ENCODE measurements at places on chromosomes 1 and 21.

DNA sequence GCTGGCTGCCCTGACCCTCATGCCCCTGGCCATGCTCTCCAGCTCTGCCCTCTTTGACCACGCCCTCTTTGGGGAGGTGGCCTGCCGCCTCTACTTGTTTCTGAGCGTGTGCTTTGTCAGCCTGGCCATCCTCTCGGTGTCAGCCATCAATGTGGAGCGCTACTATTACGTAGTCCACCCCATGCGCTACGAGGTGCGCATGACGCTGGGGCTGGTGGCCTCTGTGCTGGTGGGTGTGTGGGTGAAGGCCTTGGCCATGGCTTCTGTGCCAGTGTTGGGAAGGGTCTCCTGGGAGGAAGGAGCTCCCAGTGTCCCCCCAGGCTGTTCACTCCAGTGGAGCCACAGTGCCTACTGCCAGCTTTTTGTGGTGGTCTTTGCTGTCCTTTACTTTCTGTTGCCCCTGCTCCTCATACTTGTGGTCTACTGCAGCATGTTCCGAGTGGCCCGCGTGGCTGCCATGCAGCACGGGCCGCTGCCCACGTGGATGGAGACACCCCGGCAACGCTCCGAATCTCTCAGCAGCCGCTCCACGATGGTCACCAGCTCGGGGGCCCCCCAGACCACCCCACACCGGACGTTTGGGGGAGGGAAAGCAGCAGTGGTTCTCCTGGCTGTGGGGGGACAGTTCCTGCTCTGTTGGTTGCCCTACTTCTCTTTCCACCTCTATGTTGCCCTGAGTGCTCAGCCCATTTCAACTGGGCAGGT is 3.8 kb downstream of the GPR61 start:
- DNase-seq: no peak

DNA sequence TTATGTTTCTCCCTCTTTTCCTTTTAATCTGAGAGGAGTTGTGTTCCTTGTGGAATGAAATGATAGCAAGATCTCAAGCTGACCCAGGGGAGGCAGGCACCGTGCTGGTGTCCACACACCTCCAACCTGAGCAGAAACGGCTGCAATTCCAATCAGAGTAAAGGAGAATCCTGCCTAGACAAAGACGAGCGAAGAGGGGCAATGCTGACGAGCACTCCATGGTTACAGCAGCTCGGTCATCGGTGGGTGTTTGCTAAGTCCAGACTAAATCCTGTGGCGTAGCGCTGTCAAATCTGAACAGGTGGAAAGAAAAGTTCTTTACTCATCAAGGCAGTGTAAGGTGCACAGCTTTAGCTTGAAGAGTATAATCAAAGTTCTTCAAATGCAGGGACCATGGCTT is 74.8 kb downstream of the PLD5 start:
- DNase-seq: no peak

GRCh38 chr21:35810431-35810970 is 249.8 kb downstream of the SETD4 start:
- no peak for DNase-seq

DNA sequence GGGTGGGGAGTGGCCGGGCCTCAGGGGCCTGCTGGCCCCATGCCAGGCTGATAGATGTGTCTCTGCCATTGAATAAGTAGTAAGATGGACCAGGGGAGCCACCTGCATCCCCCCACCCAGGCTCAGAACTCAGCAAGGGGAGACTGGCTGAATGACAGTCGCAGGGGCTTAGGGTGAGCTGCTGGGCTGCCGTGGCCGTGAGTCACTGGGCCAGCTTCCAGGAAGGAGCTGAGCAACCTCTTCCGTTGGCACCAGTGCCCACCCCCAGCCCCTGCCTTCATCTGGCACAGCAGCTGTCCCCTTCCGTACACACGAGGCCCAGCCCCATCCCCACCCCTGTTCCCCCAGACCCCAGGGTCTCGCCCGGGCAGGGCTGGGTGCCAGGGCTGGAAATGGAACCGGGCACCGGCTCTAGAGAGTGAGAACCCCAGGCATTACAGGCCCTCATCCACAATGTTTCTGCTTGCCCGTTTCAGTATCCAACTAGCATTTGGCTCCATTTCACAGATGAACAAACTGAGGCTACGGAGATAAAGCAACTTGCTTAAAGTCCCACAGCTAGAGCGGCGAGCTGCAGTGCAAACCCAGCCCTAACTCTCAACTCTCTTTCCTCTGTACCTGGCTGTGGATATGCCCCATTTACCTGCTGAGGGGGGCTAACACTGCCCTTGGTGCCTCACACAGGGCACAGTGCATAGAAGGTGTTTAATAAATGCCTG is 10.2 kb downstream of the WNT4 start:
- DNase-seq: no peak

DNA sequence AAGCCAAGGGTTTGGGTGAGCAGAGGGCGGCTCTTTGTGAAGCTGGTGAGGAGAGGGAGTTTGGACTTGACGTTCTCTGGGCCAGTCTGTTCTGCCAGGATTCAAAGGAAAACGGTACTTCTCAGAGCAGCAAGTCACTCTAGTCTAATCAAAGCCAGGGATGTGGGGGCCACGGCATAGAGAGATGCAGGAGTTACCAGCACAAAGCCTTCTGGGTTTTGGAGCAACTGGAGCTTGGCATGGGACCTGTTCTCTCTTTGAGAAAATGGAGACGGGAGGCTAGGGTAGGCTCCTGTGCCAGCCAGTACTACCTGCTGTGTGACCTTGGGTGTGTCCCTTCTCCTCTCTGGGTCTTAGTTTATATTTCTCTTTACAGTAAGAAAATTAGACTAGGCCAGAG is 2.1 kb downstream of the TXLNA start:
- DNase-seq: no peak

GRCh38 chr1:188782220-188782841 is 1695.3 kb downstream of the BRINP3 start:
- DNase-seq: no peak

DNA sequence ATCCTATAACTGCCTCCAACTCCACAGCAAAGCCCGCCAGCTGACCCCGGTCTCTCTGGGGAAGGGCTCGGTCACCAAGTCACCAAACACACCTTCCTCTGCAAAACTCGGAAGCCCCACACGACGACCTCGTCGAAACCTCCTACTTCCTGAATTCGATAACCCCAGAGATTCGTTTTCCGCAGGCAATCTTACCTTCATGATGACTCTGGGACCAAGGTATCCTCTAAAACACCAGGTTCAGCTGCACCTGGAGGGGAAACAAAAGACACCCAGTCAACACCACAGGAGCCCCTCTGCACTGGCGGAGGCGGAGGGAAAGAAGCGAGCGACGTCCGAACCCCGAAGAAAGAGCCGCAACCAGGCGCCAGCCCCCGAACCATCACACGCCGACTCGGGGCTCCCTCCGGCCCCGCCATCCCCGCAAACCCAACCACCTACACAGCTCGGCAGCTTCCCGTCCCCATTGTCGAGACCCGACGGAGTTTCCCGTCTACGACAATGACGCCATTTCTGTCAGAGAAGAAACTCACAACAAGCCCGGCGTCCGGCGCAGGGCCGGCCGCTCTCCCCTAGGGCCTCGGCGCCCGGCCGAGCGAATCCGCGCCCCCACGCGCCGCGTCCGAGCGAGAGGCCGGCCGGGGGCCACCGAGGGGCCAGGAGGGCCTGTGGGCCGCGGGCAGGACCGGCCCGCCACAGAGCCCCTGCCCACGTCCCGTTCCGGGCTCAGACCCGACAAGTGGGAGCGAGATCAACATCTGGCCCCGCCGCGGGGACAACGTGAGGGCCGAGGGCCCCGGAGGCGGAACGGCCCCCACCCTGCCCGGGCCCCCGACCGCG is 1.0 kb downstream of the ARID4B start:
- peak; percentile 74 for DNase-seq
